ENCODE measurements at places on chromosomes 1 and 21. TPM values are rescaled to one million over a fixed set of nuclear protein-coding genes. Genes with fewer than 3 reads are reported as not detected.

Gene GADD45A
- 46.4 TPM for total RNA-seq

Gene PGLYRP3
- total RNA-seq: not detected

Gene TNFRSF18
- not detected for total RNA-seq

Gene COL11A1
- not detected for total RNA-seq

Gene TMPRSS2
- total RNA-seq: not detected

Gene TRPM2
- total RNA-seq: not detected

Gene SIM2
- total RNA-seq: not detected
